ENCODE measurements at places on chromosomes 12 and 14.
A peak's percentile ranks its signal among the peaks of the same experiment; 100 is the strongest.

GRCh38 chr14:105531088-105531893 is 4.9 kb downstream of the TMEM121 start:
- no peak for DNase-seq

DNA sequence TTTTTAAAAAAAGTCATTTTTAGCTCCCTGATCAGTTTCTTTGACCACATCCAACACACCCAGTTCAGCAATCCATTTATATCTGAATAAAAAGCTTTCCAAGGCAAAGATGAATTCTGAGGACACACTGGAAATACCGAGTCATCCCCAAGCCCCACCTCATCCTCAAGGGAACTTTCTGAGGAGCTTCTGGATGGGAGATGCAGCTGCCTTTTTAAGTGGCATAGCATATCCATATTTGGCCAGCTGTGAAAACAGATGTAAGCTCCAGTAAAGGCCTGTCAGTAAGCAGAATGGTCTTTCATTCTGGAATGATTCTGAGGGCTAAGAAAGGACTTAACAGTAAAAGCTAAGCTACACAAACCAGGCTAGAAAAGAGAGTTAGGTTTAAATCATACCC is 18.4 kb downstream of the ZFYVE1 start:
- no peak for DNase-seq

GRCh38 chr12:17017402-17017801 is 411.4 kb upstream of the LMO3 start:
- no peak for DNase-seq

DNA sequence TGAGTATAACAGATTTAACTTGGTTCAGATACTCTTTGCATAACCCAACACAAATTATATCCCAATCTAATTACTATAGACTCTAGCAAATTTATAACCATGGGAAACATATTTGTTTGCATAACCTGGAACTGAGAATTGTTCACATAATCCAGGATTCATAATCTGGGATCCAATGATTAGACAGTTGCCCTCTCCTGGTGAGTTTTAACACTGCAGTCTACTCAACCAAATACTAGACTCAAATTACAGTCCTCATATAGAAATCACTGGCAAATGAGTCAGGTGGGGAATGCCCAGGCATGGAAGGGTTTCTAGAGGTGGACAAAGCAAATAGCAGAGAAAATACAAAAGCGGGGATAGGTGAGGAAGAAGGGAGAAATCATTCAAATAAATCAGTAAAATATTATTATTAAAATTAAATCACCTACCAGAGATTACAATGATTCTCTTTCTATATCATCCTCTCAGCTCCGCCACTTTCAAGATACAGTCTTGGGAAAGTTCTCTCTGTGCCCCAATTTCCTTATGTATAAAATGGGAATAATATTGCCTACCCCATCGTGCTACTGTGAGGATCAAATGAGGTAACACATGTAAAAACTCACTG is 9.4 kb downstream of the GCH1 start:
- DNase-seq: no peak

- DNase-seq: no peak
Measured at GRCh38 chr12:132222096-132222807, 78.0 kb downstream of the NOC4L start.

DNA sequence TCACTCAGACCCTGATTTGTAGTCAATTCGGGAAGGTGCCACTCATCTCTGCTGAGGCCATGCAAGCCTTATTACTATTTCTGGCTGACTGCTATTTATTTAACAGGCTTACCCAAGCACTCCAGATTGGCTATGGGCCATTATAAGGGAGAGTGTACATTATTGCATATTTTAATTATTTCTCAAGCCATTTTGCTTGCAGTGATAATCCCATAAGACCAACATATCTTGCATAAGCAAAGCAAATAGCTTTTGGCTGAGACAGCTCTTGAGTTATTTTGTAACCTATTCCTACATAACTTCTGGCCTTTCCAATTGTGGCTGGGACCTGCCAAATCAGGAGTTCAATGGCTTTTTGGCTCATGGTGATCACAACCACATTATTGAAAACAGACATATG is 509.6 kb upstream of the USP15 start:
- DNase-seq: no peak

DNA sequence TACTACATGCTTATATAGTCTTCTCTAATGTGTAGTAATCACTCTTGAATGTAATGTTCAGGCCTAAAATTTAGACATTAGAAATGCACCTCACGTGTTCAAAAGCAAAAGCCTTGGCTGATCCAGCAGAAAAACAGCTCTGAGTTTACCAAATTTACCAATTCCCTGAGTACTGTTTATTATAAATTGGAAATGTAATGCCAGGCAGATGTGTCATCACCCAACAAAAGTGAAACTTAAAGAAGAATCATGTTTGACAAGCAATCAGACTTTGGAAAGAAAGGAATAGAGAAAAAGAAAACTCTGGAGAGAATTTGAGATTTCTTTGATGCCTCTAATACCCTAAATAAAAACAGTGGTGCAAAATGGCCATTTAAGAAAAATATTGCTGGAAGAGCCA is 26.5 kb upstream of the STRAP start:
- DNase-seq: no peak

DNA sequence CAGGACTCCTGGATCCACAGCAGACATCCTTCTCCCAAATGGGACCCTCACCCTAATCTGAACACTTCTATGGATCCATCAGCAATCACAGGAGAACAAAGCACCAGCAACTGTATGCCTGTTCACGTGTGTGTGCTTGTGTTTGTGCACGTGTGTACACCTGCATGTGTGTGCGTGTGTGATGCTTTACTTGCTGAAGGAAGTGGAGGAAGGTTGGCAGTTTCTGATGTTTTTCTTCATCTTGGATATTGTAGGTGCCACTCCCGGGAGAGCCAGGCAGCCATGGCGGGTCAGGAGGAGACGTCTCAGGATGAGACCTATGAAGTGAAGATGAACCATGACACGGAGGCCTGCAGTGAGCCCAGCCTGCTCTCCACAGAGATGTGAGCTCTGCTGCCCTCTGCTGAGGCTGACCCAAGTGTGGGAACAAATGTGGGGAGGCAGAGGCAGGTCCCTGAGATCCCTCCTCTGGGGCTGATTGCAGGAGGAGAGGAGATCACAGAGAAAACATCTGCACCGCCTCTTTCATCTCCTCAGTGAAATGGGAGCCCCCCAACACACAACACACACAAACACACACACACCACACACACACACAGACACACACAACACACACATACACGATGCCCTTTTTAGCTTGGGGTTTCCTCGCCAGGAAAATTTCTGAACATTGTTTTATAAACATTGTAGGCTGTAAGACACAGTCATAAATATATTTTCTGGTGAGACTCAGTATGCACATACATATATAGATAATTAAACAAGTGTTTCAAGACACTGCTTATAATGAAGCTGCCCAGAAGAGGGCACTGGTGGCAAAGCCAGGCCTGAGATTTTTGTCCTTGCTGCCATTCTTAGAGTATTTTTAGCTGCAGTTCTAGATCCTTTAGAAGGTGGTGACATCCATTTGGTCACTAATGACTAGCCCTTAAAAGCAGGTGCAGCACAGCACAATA is 112.2 kb upstream of the FKBP4 start:
- DNase-seq: no peak

GRCh38 chr14:64504897-64505794 is 576 bp downstream of the ZBTB1 start:
- peak; percentile 79 for DNase-seq

GRCh38 chr12:28998662-28999120 is 150.4 kb upstream of the FAR2 start:
- DNase-seq: no peak

- no peak for DNase-seq
Measured at GRCh38 chr14:38366374-38366773, 110.5 kb upstream of the CLEC14A start.

DNA sequence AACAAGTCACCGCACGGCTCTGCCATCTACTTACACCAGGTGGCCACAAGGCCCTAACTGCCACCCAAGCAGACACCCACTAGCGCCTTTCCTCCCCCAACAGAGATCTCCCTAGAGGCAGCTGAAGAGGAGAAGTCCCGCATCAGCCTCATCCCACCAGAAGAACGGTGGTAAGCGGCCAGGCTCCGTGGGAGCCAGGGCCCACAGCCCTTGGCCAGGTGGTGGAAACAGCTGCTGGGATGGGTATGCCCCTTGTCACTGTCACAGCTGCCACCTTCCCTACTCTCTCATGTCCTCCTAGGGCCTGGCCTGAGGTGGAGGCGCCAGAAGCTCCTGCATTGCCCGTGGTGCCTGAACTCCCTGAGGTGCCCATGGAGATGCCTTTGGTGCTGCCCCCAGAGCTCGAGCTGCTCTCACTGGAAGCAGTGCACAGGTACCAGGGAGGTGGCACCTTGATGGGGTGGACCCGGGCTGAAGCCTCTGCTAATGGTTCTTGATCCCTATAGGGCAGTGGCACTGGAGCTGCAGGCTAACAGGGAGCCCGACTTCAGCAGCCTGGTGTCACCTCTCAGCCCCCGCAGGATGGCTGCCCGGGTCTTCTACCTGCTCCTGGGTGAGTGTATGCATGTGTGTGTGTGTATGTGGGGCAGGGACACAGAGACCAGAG is 7.5 kb downstream of the REC8 start:
- DNase-seq: no peak

GRCh38 chr14:72812292-72812851 is 81.5 kb downstream of the DPF3 start:
- no peak for DNase-seq

DNA sequence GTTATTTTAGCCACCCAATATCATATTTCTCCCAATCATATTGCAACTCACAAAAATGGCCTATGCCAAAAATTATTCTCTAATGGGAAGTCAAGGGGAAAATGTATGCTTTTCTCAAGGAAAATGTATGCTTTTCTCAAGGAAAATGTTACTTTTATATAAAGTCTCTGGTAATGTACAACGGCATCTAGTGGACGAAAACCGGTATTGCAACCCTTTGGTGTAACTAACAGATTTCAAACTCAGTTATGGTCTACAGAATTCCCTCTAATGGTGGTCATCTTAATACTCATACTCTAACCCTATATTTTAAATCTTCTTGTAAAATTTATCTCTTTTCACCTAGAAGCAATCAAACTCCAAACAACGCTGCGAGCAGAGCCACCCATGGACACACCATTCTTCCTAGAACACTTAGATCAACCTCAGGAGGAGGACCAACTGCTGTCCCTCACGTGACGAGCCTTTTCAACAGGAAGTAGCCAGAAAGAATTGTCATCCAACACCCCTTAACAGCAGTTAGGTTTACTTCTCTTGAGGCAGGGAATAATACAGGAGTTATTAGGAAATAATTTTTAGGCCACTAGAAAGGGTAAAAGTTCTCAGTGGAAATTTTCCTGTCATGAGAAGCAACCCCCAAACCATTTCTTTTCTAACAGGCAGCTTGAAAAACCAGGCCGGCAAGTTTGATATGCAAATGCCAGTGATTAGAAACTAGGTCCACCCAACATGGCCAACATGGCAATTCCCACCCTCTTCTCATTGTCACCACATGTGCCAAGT is 20.1 kb downstream of the APOBEC1 start:
- DNase-seq: no peak

DNA sequence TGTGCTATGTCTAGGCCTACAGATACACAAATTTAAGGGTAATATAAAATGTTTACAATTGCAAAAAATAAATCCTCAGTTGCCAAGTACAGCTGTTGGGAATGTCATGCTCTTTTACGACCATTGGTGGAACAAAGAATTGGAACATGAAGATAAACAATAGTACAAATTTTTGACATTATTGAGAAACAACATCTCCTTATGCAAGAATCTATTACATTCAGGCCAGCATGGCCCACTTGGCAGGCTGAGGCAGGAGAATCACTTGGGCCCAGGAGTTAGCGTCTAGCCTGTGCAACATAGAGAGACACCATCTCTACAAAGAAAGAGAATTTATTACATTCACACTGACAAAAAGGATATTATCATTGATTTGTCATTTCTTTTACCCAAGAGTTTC is 135.9 kb upstream of the NTF3 start:
- no peak for DNase-seq

DNA sequence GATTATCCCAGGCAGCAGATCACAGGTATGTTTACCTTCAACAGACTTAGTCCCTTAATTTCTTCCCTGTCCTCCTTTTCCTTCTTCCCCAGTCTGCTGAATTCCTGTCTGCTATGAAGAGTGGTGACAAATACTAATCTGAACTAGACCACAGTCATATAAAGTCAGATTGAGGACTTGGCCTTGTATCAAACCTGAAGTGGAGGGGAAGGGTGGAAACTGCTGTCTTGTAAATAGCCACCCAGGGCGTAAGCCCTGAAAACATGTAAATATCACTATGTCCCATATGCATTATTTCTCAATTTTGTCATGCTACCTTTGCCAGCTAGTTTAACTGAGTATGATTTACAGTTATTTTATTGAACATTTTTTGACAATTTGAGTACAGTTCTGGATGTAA is 368.0 kb downstream of the CCDC91 start:
- DNase-seq: no peak

DNA sequence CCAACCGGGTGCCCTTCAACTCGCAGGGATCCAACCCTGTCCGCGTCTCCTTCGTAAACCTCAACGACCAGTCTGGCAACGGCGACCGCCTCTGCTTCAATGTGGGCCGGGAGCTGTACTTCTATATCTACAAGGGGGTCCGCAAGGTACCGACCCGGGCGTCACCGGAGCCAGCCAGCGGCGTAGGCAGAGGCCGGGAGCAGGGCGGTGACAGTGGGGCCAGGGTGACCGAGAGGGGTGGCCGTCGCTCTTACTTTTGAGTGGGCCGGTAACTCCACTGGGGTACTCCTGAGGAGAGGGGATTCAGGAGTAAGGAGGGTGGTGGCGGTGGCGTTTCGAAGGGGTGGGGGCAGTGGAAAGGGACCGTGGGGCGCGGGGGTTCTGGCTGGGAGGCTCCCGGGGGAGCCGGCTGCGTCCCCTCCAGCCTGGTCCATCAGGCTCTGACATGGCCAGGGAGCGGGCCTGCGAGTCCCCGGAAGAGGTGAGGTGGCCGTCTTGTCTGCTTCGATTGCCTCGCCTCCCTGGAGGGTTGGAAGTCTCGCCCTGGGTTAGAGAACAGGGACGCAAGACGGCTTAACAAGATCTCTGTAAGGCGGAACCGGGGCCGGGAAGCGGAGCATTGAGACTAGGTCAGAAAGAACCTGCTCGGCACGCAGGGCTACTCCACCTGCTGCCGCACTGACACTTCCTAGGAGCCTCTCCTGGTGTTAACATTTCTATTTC is 491 bp downstream of the WDR20 start:
- no peak for DNase-seq

DNA sequence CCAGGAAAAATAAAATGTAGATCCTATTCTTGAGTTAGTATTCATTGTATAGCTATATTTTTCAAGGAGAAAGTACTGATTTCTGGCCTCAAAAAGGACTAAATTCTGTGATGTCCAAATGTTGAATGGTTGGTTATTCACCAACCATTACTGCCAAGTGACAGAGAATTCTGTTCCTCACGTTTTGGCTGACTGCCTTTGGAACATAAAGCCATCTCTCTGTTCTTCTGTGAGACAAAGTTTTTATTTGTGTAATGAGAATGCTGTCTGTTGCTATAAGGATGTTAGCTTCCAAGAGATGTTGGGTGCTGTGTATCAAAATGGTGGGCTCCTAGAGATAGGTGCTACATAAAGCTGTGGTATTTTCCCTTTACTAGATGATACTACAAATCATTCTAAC is 9.3 kb downstream of the ZNF410 start:
- DNase-seq: no peak

Data from NCI-H510A (cell line).